ENCODE measurements at places on chromosomes 12 and 14.
A peak's percentile ranks its signal among the peaks of the same experiment; 100 is the strongest.

- peak; percentile 12 for DNase-seq
These were observed 5.7 kb upstream of the TNS2 start for GRCh38 chr12:53044052-53044581.

- no peak for DNase-seq
These were observed 242.0 kb downstream of the ADAMTS20 start for GRCh38 chr12:43309959-43310358.

DNA sequence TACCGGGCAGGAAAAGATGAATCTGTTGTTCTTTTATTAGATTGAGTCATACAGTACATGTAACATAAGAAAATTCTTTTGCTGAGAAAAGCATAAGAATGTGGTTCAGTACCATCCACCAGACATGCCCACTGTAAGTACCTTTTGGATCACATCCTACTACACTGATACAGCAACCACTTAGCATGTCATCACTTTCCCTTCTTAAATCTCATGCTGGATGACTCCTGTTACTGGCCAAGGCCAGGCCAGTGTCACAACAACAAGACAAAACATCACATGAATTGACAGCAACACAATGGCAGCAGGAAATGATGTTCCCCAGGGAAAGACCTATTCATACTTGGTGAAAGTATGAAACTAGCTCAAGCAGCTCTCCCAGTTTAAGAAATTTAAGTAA is 46.4 kb downstream of the STXBP6 start:
- DNase-seq = no peak

GRCh38 chr14:85165094-85165493 is 364.9 kb upstream of the FLRT2 start:
- no peak for DNase-seq

DNA sequence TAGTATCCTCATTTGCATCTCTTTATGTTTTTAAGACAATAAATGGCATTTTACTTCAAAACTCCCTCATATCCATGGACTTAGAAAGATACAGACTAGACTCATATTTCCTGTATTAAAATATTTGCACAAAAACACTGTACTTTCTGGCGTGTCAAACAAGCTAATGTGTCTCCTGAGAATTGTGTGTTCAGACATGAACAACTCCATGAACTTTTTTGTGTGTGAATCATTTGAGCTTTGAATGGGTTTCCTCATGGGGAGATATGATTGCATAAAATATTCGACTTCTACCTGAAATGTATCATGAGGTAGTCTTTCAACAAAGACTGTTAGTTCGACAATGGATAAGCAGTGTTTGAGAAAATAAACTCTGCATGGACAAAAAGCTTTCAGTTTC is 58.8 kb downstream of the TMEM30B start:
- no peak for DNase-seq

DNA sequence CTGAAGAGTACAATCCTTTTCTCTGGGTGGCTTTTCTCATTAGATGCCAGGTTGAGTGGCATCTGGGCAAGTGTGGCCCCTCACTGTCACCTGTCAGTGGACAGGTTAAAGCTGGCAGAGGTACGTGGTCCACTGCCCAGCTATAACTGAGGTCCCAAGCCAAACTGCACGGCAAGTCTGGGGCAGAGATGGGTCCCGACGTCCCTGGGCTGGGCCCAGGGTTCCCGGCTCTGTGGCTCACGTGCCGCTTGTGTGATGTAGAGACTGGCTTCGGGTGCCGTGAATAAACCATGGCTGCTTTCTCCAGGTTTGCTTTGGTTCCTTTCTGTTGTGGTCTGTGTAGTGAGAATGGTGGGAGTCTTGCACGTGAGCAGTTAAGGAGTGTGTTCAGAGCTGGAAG is 77.7 kb downstream of the WDR20 start:
- DNase-seq = no peak

DNA sequence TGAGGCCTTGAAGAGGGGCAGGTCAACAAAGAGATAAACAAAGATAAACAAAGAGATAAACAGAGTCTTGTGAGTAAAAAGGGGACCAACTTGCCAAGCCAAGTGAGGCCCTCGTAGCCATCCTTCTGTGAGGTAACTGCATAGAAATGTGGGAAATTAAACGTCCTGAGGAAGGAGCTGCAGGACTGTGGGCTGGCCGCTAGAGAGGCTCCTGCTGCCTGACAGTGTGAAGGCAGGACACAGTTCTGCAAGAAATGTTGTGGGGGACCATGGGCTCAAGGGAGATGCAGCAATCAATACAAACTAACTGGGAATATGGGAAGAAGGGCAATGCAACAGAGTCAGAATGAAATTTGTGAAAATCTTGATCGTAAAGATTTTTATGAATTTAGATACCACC is 91.9 kb downstream of the SLC8A3 start:
- DNase-seq = peak; percentile 27

DNA sequence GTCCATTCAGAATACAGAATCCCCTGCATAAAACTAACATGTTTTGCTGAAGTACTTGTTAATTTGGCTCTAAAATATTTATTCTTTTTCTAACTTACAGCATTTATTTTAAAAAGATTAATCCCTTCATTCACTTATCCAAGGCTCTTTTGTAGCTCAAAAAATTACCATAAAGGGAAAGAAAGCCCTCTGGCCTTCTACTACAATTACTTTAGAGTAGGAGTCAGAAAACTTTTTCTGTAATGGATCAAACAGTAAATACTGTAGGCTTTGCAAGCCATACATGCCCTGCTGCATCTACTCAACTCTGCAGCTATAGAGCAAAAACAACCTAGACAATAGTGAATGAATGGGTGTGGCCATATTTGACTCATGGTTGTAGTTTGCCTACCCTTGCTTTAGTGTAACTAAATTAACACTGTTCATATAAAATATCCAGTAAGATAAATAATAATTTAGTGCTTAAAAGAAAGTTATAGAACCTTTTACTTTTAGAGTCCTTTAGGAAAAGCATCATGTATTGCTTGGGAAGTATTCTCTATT is 74.2 kb upstream of the ZFP36L1 start:
- DNase-seq = no peak
